Astrocyte (in vitro differentiated cells and primary cell): ENCODE measurements at places on chromosomes 6 and 20. TPM values are rescaled to one million over a fixed set of nuclear protein-coding genes. Genes with fewer than 3 reads are reported as not detected.

Gene CTSZ
- 112 and 126 TPM in 2 replicates for total RNA-seq

Gene ZC2HC1B
- not detected in 2 replicates for total RNA-seq

Gene MUC22
- 0.05 TPM in 1 of 2 replicates, not detected in the other for total RNA-seq

Gene CTNNBL1
- total RNA-seq: 59.6 and 67.0 TPM in 2 replicates

DNA sequence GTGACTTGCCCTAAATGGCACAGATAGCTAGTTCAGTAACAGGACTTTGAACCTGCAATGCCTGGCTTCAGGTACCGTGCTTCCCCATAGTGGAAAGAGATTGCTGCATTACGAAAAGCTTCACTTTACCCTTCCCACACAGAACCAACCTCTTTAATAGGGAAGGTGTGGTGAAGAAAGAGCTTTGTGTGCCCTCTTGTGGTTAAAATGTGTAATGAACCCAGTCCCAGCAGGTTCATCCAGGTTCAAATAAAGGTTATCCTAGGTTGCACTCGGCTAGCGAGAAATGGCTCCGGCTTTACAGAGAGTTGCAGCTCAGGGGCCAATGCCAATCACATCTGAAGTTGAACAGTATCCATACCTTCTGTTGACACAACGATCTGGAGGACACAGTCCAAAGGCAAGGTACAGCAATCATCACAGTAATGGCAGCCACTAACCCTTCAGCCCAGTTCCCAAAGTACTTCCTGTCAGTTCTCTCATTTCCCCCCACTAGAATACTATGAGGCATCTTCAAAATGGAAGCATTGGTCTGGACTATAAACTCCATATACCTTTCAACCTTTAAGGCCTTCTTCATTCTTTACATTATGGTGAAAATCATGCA is 3.0 kb downstream of the DEFB115 start:
- no peak for DNase-seq

DNA sequence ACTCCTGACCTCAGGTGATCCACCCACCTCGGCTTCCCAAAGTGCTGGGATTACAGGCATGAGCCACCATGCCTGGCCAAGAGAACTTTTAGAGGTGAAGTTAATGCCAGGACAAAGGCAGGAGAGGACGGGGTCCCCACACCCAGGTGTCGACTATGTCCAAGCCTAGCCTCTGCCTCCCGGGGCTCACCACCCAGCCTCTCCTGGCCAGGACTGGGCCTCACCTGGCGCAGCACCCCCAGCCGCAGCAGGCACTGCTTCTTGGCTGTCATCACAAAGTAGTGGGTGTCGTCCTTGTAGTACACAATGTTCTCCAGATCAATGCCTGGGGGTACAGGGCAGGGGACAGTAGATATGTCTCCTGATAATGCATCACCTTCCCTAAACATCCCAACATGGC is 4.2 kb downstream of the MICAL1 start:
- no peak for DNase-seq

Gene SLC26A8
- total RNA-seq: not detected in 2 replicates

DNA sequence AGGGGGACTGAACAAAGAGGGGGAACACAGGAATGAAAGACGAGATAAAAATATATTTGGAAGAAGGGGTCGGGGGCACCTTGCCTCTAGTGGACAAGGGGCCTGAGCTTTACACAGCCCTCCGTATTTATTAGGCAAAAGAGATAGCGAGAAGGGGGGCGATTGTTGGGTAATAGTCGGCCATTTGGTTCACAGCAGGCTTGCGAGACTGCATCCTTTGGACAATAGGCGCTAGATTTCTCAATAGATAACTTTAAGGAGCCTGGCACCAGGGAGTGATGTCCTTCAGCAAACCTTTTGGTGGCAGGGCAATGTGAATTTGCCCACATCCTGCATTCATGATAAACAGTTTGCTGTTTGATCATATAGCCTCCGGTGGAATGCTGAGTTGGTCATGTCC is 3.0 kb upstream of the NANP start:
- no peak for DNase-seq

DNA sequence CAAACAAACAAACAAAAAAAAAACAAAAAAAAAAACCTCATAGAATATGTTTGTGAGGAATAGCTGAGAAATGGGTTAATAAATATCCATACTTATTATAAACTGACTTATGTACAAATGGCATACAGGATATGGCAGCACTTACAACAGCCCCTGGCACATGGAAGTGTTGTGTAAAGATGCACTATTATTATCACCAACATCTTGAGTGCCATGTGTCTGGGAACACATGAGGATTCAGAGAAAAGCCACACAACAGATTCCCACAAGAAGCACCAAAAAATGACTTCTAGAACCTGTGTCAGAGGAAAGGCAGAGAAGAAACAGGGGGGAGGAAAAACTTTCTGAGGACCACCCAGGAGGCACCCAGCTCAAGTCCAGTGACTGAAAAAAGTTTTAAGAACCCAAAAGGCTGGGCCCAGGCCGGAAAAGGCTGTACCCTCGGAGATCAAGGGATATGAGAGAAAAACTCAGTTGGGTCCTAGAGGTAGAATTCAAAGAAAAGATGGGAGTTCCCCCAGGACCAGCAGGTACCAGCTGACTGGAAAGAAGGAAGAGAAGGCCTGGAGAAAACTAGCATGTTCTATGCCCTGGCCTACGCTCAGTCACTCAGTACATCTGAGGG is 9.4 kb upstream of the TAF8 start:
- DNase-seq: no peak
